Frontal cortex (tissue), 4 donors: ENCODE measurements at places on chromosomes 11 and 22. TPM values are rescaled to one million over a fixed set of nuclear protein-coding genes. Genes with fewer than 3 reads are reported as not detected.
A peak's percentile ranks its signal among the peaks of the same experiment; 100 is the strongest.

DNA sequence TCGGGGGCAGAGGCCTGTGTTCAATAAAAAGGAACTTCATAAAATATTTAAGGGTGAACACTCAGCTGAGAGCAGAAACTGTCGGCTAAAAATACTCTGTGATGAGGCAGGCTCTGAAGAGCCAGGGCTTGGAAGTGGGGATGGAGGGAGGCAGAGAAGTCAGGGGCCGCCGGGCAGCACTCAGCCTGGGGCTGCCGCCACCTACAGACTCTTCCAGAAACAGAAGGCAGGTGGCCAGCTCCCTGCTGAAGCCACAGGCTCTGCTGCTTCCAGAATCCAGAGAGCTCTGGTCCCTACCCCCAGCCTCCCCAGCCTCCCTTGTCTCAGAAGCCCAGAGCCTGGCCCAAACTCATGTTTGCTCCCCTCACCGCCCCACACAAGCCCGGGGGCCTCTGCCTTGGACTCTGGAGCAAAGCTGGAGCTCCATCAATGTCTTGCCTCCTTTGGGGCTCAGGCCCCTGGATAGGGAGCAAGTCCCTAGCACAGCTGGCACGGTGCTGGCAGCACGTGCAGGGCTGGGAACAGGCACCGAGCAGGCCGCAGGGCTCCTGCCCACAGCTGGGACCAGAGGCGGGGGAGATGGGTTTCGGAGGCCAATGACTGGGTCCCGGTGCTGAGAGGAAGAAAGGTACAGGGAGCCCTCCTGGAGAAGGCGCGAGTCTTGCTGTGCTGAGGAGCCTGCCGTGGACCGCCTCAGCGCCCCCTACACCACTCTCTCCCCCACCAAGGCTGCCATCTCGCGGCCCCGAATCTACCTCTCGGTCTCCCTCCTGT is 8.2 kb downstream of the LRFN4 start:
- DNase-seq: no peak

DNA sequence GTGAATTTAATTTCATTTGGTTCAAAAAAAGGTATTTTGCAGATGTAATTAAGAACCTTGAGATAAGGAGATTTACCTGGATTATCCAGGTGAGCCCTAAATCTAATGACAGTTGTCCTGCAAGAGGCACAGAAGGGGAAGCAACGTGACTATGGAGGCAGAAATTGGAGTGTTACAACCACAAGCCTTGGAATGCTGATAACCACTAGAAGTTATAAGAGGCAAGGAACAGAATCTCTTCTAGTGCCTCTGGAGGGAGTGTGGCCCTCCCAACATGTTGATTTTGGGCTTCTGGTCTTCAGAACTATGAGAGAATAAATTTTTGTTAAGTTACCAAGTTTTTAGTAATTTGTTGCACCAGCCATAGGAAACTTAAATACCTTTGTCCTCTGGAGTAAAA is 32.8 kb downstream of the RRM1 start:
- DNase-seq: no peak

DNA sequence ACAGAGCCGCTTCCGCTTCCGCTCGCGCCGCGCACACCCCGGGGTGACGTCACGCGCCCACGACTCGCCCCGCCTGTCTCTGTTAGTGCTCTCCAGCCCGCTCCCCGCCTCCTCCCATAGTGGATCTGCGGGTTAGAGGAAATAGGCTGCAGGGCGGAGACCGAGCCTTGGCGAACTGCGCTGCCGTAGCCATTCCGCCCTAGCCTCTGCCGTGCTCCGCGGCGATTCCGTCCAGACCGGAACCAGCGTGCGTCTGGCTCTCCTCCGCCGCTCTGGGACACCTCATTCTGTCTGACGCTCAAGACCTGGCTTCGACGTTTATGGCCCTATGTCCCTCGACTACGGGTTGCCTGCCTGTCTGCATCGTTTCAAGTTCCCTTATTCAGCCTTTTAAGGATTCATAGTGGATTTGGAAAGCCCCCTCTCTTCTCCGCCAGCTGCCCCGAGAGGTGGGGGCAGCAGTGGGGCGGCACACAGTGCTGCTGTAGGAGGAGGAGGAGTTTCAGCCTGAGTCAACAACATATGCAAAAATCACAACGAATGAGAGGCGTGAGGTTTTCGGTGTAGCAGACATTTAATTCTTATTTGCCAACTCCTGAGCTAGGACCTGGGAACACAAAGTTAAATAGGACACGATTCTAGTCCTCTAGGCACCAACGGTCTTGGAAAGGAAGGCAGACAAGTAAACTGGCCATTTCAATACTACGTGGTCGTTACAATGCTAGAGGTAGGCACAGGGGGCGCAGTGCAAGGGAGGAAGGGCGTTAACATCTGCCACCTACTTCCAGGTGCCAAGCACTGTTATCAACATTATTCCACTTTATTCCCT is at the start of gene TAF10:
Gene TAF10, minus strand, starts transcription at position 4 of the 829 bp plus-strand sequence. CDS start 27 bp downstream, outside the sequence.
- DNase-seq: peak; percentile 91

GRCh38 chr22:25748704-25749103 is 6.7 kb downstream of the MYO18B start:
- no peak for DNase-seq

The KCNJ11 gene
- 11.0 TPM for total RNA-seq
